Stimulated activated CD4-positive, alpha-beta T cell treated with anti-CD3 and anti-CD28 coated beads, TNF-alpha, amount 100 ng/mL, for 24 hours (primary cell): ENCODE measurements at places on chromosomes 7 and 10.

DNA sequence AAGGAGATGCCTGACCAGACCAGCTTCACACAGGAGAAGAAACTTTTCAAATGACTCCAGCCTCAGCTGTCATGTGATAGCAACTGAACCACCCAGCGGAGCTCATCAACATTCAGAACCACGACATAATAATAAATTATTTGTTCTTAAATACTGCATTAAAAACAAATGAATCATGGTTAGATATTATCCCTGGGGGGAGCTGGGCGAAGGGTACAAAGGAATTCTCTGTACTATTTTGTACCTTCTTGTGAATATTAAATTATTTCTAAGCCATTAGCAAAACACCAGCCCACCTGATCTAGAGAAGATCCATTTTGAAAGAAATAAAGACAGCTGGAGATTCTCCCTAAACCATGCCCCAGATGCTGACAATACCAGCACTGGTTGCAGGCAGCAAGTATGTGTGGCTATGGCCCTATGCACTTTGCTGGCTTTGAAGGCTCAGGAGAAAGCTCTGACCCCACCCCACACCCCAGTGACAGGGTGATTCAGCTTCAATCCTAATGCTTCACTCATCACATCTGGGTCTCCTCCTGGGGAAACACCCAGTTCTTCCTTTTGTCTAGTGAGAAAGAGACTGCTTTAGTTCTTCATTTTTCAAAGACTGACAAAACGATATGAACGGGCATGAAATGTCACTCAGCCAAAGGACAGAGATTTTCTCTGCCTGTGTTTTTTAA is 45.5 kb upstream of the NKX2-3 start:
- DNase-seq: no peak

GRCh38 chr7:104137511-104137910 is 70.3 kb downstream of the ORC5 start:
- DNase-seq: no peak

- no peak for DNase-seq
Measured at GRCh38 chr7:166338-167060, 25.9 kb upstream of the FAM20C start.

- DNase-seq: no peak
Measured at GRCh38 chr10:90969947-90970673, 49.2 kb upstream of the ANKRD1 start.

DNA sequence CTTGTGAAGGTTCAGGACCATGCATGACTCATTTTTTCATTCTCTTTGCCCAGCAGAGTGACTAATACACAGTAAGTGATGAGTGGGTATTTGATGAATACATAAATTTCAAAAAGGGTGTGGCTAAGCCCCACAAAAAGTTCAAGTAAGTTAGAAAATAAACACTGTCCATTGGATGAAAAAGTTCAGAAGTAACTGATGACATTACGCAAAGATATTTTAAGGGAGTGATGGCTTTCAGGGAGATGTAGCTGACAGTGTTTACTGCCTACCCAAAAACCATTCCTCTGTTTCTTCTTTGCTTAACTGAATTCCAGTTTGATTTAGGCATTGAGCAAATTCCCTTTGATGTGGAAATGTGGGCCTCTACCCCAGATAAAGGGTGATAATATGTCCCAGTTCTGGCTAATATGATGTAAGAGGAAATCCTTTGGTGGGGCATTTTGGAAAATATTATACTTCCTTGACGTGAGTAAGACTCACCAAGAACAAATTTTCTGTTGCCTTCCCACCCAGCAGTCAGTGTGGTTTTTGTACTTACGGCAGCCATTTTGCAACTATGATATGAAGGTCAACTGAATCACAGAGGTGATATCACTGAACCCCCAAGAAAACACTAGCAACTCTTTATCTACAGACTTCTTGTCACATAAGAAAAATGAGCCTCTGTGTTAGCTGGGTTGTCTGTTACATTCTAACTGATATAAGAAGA is 29.0 kb upstream of the EBLN1 start:
- peak; percentile 13 for DNase-seq

- DNase-seq: no peak
Measured at GRCh38 chr7:155862123-155862892, 50.0 kb upstream of the SHH start.

DNA sequence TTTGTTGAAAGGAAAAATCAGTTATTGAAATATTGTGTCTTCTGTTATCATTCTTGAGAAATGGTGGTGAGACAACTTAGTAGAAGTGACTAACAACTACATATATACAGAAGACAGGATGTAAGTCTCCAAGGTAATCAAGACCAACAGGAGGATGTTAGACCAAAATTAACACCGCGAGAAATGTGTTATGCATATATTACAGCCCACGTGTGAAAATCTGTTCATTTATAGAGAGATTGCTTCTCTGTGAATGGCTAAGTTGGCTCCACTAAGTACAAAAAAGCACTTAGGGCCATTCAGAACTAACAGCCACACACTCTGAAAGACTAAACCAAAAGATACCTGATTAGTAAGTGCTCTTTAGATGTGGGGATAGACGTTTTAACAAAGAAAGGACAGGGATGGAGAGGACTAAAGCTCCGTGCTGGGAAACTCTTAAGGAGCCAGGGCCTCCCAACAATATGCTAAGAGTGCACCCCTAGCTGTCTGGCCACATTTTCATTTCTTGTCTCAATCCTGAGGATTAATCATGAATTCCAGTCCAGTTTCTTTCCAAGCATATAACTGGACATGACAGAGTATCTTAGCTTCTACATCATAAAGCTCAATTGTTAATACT is 26.5 kb downstream of the HDAC9 start:
- DNase-seq: no peak

GRCh38 chr7:30436046-30436445 is 42.5 kb downstream of the NOD1 start:
- no peak for DNase-seq

DNA sequence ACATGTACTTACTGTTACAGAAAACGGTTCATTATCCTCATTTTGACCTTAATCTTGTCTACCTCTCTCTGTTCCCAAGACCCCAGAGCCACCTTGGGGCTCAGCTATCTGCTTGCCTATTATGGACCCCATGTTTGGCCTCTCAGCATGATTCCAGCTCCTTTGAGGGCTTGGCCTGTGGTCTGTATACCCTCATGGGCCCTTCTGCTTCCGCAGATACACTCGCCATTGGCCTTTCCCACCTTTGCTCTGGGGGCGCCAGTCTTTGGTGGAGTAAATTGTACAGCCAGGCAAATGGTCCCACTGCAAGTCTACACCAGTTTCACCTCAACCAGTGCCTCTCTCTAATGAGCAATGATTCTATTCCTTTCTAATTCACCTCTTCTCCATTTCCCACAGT is 109.2 kb upstream of the ZNF746 start:
- DNase-seq: no peak

- DNase-seq: no peak
Measured at GRCh38 chr7:94974423-94974822, 67.0 kb downstream of the PPP1R9A start.

DNA sequence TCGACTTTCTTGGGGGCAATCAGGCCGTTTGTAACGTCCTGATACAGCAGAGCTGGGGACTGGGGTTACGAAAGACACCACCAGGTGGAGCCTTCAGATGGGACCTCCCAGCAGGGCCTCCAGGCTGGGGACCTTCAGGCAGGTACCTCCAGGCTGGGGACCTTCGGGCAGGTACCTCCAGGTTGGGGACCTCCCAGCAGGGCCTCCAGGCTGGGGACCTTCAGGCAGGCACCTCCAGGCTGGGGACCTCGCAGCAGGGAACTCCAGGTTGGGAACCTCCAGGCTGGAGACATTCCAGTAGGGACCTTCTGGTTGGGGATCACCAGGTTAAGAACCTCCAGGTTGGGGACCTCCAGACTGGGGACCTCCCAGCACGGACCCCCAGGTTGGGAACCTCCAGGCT is 23.5 kb upstream of the GPR146 start:
- DNase-seq: no peak

- DNase-seq: no peak
Measured at GRCh38 chr10:76334255-76334654, 902.8 kb downstream of the LRMDA start.

GRCh38 chr10:51656503-51656902 is 42.9 kb downstream of the CSTF2T start:
- DNase-seq: no peak

DNA sequence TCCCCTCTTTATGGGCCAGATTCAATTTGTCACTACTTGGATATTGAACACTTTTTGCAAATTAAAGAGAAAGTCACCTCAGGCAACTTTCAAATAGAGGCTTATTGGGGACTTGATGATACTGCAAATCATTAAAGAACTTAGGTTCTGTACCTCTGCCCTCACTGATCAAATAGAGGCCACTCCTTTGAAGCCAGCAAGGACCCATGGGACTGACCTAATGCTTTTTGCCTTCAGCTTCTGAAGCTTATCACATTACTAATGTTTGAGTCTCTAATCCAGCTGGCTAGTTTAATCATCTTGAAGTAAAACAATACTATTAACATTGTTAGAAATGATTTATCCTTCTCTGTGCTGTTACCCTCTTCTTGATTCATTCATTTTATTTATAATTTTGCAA is 93.0 kb upstream of the ZNF800 start:
- DNase-seq: no peak

DNA sequence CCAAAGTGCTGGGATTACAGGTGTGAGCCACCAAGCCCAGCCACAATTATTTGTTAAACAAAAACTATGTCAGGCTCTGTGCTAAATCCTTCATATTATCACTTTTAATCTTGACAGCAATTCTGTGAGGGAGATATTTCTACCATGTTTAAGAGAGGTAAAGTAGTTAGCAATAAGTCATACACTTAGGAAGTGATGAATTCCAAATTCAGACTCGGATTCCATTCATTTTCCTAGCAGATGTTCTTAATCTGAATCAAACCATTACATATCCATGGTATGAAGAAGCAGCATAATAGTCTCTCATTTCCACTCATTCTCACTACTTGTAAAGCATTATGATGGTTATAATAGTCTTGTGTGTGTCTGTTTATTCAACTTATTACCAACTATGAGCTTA is 2.9 kb upstream of the CD36 start:
- DNase-seq: no peak

GRCh38 chr7:134694299-134694698 is 47.6 kb downstream of the BPGM start:
- no peak for DNase-seq

DNA sequence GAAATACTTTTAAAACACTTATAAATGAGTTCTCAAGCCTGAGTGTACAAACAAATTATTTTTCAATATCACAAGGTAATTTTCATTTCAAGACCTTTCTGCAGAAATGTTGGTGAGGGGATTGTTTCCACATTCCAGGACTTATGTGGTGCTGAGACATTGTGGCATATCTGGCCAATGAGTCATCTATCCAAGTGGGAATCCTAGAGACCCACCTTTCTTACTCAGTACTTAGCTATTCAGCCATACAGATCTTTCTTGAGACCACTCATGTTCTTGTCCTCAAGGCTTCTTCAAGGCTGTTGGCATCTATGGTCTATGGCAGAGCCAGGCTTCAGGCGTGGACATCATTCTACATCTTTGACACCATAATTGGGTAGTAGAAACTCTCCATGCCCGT is 225.4 kb downstream of the DKK1 start:
- DNase-seq: no peak

DNA sequence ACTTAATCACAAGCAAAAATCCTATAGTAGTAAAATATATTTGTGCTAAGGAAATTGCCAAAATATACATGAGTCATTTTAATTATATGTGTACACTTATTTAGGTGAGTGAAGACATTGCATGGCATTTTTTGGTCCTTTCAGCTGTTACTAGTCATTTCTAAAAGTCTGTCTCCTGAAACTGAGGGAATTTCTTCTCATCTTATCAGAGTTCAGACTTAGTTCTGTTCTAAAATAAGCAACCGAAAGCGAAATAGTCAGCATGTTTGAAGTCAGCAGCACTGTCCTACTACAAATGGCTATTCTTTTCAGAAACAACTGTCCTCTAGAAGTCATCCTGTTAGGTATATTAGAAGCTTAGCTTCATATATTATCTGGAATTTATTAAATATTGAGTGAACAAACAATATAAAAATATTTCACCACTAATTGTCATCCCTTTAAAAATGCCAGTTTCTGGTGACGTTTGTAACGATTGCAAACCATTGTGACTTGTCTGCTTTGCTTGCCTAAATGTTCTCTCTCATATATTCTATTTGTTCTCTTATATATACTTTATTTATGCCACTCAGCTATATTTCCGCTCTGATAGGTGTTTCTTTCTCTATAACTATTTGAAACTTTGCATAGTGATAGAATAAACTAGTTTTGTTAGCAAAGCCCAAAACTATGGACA is 227.4 kb upstream of the KAT6B start:
- no peak for DNase-seq

- no peak for DNase-seq
Measured at GRCh38 chr7:132034748-132035416, 478.5 kb upstream of the PODXL start.

DNA sequence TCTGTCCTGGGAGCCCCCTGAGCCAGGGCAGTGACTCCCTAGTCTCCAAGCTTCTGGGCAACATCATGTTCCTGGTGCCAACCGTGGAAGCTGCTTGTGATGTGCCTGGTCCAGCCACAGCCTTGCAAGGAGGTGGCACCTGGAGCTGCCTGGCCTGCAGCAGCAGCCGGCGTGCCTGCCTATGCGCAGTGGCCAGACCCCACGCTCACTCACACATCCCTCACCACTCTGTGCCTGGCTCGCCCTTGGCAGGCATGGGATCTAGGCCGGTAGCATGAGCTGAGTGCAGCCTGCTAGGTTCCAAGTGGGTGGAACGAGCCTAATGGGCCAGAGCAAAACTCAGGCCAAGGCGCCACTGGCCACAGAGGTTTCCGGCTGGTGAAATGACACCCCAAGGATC is 184.0 kb downstream of the ZNF438 start:
- DNase-seq: no peak

- DNase-seq: no peak
Measured at GRCh38 chr7:101736084-101736483, 81.3 kb upstream of the CUX1 start.

- DNase-seq: no peak
Measured at GRCh38 chr10:17112566-17112965, 17.0 kb downstream of the CUBN start.

DNA sequence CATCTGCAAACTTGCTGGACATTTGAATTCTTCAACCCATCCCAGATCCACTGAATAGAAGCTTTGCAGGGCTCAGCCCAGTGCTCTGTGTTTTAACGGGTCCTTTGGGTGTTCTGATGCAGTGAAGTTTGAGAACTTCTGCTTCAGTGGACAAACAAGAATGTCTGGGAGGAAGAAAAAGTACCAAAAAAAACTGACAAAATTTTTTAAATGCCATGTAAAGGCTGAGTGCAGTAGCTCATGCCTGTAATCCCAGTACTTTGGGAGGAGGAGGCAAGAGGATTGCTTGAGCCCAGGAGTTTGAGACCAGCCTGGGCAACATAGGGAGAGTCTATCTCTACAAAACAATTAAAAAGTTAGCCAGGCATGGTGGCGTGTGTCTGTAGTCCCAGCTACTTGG is 51.8 kb upstream of the FRMD4A start:
- no peak for DNase-seq
